ENCODE measurements at places on chromosomes 3 and 15.

DNA sequence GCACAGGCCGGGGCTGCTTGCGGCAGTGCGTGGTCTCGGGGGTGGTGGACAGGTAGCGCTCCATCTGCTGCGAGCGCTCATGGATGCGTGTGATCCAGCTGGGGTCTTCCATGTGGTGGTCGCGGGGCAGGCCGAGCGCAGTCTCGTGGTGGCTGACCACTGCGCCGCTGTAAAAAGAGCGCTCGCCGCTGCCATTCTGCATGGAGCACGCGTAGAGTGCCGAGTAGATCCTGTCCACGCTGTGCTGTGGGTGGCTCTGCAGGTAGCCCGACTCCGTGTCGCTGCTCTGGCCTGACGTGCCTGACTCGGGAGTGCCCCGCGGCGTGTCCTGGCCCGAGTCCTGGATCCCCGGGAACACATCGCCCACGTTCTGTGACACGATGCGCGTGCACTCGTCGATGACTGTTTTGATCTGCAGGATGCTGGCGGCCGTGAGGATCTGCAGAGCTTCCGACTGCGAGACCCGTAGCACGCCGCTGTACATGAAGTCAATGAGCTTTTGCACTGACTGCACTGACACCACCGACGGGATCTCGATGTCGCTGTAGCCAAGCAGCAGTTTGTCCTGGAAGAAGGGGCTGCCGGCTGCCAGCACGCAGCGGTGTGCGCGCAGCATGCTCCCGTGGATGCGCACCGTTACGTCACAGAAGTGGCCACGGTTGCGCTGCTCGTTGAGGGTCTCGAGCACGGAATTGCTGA is 57.4 kb downstream of the TIGIT start:
- no peak for DNase-seq

- DNase-seq = no peak
Measured at GRCh38 chr3:23590424-23591273, 215.1 kb upstream of the UBE2E1 start.

- DNase-seq = no peak
Measured at GRCh38 chr3:30954426-30954825, 60.0 kb upstream of the GADL1 start.

- DNase-seq = no peak
Measured at GRCh38 chr3:72563690-72564370, 284.4 kb downstream of the SHQ1 start.

GRCh38 chr15:60128000-60128376 is 123.9 kb downstream of the FOXB1 start:
- no peak for DNase-seq

GRCh38 chr3:65827076-65827475 is 211.6 kb downstream of the MAGI1 start:
- DNase-seq = no peak

- no peak for DNase-seq
Measured at GRCh38 chr15:82110144-82110543, 64.3 kb upstream of the MEX3B start.

- no peak for DNase-seq
Measured at GRCh38 chr15:75123395-75123794, 78.3 kb upstream of the C15orf39 start.

DNA sequence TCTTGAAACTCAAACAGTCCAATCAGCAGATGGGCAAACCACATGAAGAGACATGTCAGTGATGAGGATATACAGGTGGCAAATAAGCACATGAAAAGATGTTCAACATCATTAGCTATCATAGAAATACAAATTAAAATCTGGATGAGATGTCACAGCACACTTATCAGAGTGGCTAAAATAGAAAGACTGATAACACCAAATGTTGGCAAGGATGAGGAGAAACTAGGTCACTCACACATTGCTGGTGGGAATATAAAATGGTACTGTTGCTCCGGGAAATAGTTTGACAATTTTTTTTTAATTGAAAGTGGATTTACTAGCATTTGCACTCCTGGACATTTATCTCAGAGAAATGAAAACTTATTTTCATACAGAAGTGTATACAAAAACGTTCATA is 8.4 kb downstream of the PGPEP1L start:
- no peak for DNase-seq

DNA sequence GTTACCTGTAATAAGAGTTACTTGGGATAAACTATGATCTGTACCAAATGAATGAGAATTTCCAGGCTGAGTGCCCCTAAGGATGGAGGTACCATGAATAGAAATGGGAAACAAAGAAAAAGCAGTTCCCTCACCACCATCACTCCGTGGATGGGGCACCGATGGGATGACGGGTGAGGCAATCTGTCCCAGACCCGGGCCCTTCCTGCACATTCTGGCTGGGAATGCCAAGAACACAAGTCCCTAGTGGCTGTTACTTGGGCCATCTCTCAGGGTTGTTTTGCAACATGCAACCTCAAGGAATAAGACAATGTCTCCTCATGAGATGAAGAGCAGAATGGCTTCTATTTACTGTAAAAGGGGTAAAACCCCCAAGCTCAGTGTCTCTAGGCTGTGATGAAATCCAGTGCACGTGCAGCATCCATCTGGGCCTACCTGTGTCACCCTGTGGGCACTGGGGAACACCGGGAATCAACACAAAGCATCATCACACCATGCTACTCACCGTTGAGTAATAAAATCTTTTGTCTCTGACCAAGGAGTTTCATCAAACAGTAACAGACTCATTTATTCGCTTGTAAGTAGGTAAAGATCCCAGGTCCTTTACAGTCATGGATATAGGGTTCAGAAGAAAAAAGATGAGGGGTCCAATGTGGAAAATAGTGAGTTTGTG is 22.3 kb downstream of the GNB4 start:
- DNase-seq = no peak

DNA sequence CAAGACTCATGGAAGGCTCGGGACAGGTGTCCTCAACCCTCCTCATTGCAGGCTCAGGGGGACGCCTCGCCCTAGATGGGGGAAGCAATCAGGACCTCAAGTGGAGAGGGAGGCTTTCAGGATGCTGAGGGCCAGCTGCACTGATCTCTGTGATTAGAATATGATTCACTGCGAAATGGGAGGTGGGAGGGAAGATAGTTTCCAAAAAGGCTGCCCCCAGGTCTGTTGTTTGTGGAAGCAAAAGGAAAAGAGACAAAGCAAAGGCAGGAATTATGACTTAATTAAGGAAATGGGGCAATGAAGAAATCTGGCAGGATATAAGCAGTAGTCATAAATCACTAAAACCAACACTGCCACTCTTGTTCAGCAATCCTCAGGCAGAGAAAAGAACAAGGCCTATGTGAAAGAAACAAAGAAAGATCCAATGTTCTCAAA is 85.6 kb upstream of the ABHD17C start:
- no peak for DNase-seq
